EH (cell line): ENCODE measurements at places on chromosomes 2 and 18.

- no peak for DNase-seq
Observed at GRCh38 chr18:39506581-39507330, 1941.2 kb upstream of the CELF4 start.

DNA sequence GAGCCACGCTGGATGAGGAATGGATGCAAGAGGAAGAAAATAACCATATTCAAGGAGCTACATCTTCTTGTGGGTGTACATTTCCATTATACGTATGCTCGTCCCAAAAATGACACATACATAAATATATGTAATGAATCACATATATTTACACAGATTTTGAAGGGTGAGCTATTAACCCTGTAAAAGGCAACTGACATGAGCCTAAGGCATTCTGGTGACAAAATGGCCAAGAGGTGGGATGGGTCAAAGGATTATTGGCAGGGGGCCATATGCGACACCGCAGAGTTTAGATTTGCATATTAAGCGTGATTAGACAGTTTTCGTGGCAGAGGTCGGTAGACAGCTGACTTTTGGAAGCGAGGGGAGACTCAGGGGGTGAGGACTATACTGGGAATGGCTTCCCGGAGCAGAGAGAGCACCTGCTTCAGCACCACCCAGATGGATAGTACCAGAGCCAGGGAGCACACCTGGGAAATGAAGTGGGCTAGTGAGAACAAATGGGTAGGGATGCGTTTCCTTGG is 431 bp upstream of the CNRIP1 start:
- no peak for DNase-seq

GRCh38 chr2:23660237-23660636 is 266.7 kb downstream of the ATAD2B start:
- DNase-seq = no peak

DNA sequence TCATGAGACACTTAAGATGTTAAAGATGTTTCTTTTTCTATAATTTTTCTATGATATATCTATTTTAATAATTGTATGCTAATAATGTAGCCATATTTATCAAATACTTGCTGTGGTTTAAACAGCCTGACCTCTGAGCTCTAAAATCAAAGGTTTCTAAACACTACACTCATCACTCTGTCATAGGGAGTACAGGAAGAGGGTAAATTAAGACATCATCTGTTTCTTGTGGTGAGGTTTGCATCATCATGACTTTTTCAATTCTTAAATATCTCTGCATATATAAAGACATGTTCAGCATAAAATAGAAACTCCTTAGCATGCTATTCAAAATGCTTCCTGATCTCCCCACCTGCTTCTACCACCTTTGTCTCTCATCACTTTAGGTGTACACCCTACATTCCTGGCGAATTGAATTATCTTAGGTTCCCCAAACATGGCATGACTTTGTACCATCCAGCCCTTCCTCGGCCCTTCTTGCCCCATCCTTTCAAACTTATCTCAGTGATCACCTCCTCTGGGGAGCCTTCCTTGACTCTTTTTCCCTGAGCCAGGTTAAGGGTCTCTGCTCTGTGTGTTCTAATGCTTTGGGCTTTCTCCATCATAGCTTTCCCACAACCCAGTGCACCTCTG is 105.3 kb upstream of the TTN start:
- no peak for DNase-seq

- DNase-seq = no peak
Observed at GRCh38 chr2:7725850-7726242, 808.6 kb downstream of the RNF144A start.

- no peak for DNase-seq
Observed at GRCh38 chr2:8252997-8253694, 428.7 kb upstream of the ID2 start.

- peak; percentile 46 for DNase-seq
Observed at GRCh38 chr2:132891498-132891897, 221.5 kb upstream of the LYPD1 start.

DNA sequence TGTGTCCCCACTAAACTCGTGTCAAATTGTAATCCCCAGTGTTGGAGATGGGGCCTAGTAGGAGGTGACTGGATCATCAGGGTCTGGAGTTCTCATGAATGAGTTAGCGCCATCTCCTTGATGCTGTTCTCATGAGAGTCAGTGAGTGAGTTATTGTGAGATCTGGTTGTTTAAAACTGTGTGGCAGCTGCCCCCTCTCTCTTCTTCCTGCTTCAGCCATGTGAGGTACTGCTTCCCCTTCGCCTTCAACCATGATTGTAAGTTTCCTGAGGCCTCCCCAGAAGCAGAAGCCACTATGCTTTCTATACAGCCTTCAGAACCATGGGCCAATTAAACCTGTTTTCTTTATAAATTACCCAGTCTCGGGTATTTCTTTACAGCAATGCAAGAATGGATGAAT is 50.4 kb downstream of the AP1S3 start:
- peak; percentile 18 for DNase-seq

- DNase-seq = peak; percentile 63
Observed at GRCh38 chr2:216829533-216829932, 30.3 kb downstream of the TNP1 start.

DNA sequence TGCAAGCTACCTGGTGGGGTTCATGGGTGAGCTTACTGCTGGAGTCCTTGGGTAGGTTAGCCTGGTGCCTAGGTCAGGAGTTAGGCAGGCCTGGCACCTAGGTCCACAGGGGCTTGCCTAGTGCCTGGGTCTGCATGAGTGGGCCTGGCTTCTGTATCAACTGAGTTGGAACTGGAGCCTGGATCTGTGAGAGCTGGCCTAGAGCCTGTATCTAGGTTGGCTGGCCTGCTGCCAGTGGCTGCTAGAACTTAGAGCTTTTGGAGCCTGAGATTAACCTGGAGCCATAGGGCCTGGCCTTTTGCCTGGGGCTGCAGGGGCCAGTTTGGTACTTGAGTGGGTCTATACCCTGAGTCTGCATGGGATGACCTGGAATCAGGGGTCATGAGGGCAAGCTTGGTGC is 679.4 kb downstream of the NUP35 start:
- no peak for DNase-seq

DNA sequence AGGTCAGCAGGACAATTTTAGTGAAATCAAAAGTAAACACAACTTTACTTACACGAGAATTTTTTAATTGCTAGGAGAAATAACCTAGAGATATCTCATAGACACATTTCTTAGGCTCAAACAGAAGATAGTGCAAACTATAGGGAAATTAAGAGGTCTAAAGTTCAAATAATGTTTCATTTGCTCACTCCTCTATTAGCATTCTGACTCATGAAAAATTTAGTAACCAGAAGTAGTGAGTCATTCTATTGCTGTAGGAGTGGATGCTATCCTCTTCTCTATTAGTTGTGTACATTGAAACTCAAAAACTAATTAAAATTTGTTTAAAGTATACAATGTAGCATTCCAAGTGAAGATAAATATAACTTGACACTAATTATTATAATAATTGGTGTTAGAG is 908.3 kb upstream of the TMEFF2 start:
- no peak for DNase-seq
